Stimulated activated CD4-positive, alpha-beta T cell treated with anti-CD3 and anti-CD28 coated beads, Interleukin-1b, Interleukin-23, amount 100 ng/mL, for 4 hours (primary cell): ENCODE measurements at places on chromosomes 13 and 19.

DNA sequence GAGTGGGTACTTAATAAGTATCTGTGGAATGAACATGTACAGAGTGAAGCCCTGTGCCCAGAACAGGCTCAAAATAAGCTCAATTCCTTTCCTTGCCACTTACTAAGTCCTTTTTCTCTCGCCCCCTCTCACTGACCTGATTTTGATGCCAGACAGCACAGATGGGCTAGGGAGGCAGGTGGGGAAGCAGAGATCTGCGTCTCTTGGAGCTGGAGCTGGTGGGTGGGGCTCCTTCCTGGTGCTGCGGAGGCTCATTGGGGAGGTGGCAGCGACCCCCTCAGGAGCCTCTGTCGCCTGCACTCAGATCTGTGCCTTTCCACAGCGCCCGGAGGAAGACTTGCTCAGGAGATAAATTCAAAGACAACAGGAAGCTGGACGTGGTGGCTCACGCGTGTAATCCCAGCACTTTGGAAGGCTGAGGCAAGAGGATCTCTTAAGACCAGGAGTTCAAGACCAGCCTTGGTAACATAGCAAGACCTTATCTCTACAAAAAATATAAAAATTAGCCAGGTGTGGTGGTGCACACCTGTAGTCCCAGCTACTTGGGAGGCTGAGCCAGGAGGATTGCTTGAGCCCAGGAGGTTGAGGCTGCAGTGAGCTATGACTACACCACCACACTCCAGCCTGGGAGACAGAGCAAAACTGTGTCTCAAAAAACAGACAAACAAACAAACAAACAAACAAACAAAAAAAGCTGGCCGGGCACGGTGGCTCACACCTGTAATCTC, 14.6 kb downstream of the AKT2 start:
- no peak for DNase-seq

- DNase-seq: no peak
These were observed 10.5 kb downstream of the MBD3 start for GRCh38 chr19:1582201-1582600.

GRCh38 chr13:51033421-51034185, 77.5 kb downstream of the C13orf42 start:
- no peak for DNase-seq

DNA sequence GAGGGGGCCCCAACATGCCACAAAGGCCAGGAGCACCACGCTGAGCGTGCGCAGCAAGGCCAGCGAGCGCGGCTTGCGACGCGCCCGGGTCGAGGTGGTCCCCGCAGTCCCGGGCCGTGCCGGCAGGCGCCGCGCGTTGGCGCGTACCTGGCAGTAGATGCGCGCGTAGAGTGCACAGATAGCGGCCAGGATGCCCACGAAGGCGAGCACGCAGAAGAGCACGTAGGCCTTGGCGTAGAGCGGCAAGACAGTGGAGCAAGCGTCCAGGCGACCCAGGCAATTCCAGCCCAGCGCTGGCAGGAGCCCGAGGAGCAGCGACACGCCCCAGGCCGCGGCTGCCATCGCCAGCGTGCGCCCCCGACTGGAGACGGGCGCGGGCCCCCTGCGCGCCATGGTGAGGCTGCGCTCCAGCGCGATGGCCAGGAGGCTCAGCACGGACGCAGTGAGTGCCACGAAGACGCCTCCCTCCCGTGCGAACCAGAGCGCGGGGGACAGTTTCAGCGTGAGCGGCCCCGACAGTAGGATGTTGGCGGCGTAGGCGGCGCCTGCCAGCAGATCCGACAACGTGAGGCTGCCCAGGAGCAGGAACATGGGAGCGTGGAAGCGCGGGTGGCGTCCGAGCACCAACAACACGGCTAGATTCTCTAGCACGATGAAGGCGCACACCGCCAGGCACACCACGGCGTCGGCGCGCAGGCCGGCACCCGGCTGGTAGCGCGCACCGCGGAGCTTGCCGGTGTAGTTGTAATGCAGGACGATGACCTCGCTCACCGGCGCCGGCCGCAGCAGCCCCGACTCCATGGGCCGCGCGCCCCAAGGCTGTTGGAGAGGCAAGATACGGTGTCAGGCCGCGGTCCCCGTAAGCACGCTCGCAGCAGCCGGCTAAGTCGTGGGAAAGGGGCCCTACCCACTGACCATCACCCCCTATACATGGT, 2.8 kb downstream of the S1PR5 start:
- no peak for DNase-seq

DNA sequence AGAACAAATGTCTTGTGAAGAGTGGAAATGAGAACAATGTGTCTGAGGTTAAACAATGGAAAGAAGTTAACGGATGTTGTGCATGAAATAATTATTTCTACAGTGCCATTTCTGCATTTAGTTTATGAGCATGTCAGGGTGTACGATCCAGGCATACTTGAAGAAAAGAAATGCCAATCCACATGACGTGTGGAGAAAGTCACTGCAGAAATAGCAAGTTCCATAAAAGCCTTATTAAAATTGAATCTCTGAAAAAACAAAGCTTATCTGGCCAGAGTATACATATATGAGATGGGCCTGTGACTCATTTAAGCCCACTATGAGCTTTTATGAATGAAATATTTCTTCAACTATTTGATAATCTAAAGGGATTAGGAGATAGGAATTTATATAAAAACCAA, 426.1 kb downstream of the EFNB2 start:
- DNase-seq: no peak

DNA sequence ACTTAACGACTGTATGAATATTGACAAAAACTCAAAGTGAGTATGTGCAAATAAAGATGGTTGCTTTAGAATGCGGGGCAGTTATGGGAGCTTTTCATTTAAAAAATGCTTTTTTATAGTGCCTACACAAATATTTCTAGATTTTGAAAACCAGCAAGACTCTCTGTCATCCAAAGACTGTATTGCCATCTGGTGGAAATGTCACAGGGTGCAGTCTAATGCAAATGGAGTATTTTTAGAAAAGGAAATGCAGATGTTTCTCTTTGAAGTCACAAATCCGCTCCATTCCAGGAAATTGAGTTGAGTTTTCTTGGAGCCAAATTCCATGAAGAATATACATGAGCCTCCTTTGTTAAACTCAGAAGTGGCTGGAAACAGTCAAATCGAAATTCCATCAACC, 2.3 kb upstream of the C1QTNF9B start:
- peak; percentile 16 for DNase-seq

- DNase-seq: no peak
These were observed 139.3 kb downstream of the PCDH9 start for GRCh38 chr13:67090856-67091255.

DNA sequence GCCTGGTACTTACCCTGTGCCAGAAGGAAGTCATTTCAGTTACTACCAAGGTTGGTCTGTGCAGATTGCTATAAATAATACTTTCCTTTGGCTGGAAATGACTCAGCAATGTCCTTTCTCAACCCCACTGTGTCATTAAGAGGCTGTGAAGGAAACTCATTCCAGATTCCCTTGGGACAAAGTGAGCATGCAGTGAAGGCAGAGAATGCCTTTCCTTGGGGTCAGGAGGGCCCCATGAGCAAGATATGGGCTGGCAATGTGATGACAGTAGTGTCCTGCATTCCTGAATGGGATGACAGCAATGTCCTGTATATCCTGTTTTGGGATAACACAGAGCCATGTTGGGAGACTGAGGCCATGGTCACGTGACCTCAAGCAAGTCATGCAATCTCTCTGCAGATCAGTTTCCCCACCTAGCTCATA, 213.1 kb upstream of the TMTC4 start:
- DNase-seq: no peak

GRCh38 chr19:31504221-31504620, 155.0 kb upstream of the TSHZ3 start:
- DNase-seq: no peak

DNA sequence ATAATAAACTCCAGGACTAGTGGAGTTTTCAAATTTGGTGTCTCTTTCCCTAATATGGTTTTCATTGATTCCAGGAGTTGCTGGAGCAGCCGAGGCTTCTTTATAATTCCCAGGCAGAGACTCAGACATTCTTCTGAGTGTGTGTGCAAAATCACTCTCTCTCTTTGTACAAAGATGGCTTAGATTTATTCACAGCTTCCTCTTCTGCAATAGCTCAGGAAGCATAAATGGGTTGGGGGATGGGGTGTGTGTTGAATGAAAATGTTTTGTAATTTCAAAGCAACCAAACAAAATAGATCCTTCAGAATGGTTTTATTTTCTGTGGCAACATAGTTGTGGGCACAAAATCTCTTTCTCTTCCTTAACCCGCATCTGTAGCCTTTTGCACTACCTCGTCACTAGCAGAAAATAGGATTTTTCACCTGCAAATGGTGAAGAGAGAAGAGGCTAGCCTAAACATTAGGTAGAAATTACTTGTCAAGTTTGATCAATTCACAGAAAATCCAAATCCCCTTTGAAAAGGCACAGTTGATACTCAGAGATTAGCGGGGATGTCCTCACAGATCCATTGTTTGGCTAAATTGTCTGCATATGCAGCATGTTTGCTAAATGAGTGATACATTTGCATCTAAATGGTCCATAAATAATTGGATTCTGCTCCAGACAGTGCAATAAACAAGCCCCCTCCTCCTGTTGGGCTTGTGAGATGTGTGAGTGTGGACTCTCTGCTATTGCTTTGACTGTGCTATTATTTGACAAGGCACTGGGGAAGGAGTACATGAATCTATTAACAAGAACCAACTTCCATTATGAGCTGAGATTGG, 66.7 kb downstream of the CBY2 start:
- DNase-seq: no peak

DNA sequence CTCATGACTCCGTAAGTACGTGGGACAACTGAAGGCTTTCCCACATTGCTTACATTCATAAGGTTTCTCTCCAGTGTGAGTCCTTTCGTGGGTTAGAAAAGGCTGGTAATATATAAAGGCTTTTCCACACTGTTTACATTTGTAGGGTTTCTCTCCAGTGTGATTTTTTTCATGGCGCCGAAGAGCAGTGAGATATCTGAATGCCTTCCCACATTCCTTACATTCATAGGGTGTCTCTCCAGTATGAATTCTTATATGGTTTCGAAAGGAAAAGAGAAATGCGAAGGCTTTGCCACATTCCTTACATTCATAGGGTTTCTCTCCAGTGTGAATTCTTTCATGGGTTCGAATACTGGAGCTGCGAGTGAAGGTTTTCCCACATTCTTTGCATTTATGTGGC, 29.5 kb downstream of the ZNF490 start:
- DNase-seq: no peak

GRCh38 chr19:14674764-14675163, at the start of gene ADGRE3:
TSS of gene ADGRE3 (minus strand) at chr19:14674844. CDS start at chr19:14674770, 74 bp downstream.
- DNase-seq: no peak

DNA sequence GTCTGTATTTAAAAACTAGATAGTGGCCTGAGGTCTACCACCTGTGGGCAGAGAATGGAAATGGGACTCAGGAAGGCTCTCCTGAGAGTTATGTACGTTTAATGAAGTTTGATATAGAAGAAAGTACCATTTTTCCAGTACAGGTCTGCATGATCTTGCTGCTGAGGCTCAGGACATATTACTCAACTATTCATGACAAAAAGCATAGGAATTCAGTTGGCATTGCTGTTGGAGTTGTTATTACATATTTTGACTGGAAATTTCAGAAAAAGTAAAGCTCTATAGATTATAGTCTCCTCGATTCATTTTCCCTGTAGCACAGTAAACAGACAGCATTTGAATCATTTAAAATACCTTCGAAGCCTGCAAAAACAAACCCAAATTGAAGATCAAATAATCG, 469.8 kb downstream of the DCT start:
- no peak for DNase-seq

GRCh38 chr13:23701636-23702035, 131.4 kb downstream of the TNFRSF19 start:
- DNase-seq: no peak

GRCh38 chr19:37467608-37468090, 405 bp upstream of the ZNF569 start:
- DNase-seq: no peak

GRCh38 chr19:35419046-35419445, 29.0 kb upstream of the FFAR2 start:
- DNase-seq: no peak

- DNase-seq: no peak
These were observed 251.6 kb downstream of the KLF5 start for GRCh38 chr13:73310366-73310765.

DNA sequence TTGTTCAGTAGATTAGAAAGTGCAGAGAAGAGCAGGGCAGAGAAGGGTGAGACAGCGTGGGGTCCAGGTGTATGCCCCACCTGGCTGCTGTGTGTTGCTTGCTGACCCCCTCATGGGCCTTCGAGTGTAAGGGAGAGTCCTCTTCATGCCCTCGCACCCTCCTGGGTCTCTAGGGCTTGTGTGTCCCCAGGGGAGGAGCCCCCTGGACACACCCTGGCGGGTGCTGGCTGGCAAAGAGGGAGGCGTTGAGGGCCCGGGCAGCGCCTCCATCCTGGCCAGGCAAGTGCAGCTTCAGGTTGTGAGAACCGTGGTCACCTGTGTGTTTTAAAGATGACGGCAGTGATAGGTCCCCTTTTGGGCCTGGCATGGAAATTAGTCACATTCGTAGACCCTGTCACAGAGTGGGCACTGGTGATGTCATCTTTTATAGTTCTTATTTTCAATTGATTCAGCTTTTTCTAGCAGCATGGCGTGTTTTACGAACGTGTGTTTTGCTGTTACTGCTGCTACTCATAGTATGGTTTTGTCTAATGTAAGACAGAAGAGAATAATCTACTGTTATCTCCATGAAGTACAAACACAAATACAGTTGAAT, 18.7 kb downstream of the TFDP1 start:
- DNase-seq: no peak

DNA sequence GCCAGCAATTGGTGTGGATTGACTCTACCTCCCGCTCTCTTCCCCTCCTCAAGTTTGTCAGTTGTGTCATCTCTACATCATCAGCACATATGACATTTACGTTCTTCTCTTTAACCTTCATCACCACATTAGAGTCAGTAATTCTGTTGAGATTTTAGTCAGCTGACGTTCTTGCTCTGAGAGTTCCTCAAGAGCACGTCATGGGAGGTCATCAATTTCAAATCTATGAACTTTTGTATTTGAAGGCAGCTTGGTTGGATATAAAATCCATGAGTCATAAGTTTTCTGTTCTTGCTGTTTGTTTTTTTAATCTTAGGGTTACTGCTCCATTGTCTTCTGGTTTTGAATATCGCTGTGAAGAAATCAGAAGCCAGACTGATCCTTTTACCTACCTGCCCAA, 21.8 kb upstream of the ARGLU1 start:
- no peak for DNase-seq

DNA sequence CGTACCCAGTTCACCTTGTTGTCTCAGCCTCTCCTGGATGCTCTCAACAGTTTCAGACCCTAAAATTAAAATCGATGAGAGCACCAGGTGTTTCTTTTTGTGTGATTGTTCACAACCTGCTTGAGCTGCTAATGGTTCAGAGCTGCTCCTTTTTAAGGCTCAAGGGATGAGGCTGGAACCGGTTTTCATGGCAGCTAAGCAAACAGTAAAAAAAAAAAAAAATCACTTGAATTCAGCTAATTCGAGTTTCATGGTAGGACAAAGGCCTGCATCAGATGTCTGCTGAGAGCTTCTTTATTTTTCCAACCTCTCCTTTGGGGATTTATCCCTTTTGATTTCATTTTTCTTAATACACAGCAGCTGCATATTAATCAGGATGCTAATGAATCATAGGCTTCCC, 6.5 kb downstream of the SYCE2 start:
- no peak for DNase-seq
